ENCODE measurements at places on chromosomes 12 and 14. TPM values are rescaled to one million over a fixed set of nuclear protein-coding genes. Genes with fewer than 3 reads are reported as not detected.

The CSRP2 gene
- total RNA-seq = 74.6 TPM

The C12orf60 gene
- total RNA-seq = 4.5 TPM

The C12orf56 gene
- not detected for total RNA-seq

The PRH1 gene
- total RNA-seq = 1.1 TPM

The LETMD1 gene
- total RNA-seq = 27.8 TPM

The PTGER2 gene
- total RNA-seq = 6.5 TPM

The SOX5 gene
- 2.0 TPM for total RNA-seq

The KSR2 gene
- 0.15 TPM for total RNA-seq

The IQSEC3 gene
- total RNA-seq = 0.06 TPM

The PLXNC1 gene
- total RNA-seq = 4.0 TPM

The TAS2R31 gene
- total RNA-seq = not detected

The KRT77 gene
- total RNA-seq = not detected

The C12orf54 gene
- not detected for total RNA-seq

The ARHGEF40 gene
- total RNA-seq = 86.1 TPM

The BCAT1 gene
- 101 TPM for total RNA-seq

The MGAT2 gene
- 73.3 TPM for total RNA-seq

The CCDC175 gene
- 0.12 TPM for total RNA-seq

The FAM216A gene
- 33.8 TPM for total RNA-seq

The BDKRB1 gene
- total RNA-seq = 0.97 TPM

The SPX gene
- 1.4 TPM for total RNA-seq
